ENCODE measurements at places on chromosomes 11 and 22.

- peak; percentile 16 for DNase-seq
These were observed 3.3 kb upstream of the RAG1 start for GRCh38 chr11:36564376-36565030.

- no peak for DNase-seq
These were observed 18.5 kb downstream of the COMMD9 start for GRCh38 chr11:36270701-36271100.

DNA sequence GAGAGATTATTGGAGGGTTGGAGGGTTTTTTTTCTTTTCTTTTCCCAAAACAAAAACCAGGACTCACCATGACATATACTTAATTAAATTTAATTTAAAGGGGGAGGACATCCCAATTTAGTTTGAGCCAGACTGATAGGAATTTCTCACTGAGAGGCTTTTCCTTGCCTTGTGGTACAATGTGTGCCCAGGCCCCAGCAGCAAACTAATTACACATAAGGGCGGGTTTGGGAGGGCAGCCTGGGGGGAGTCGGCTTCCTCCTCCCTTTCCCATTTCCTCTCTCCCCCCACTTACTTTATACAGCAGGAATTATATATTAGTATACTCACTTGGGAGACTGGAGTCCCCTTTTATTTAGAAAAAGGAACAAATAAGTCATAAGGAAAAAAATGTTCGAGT, 2.9 kb downstream of the TEAD1 start:
- no peak for DNase-seq

GRCh38 chr11:60348116-60348515, 21.1 kb downstream of the MS4A6E start:
- DNase-seq: no peak

GRCh38 chr11:33893711-33894397, 2.0 kb upstream of the LMO2 start:
- peak; percentile 46 for DNase-seq

DNA sequence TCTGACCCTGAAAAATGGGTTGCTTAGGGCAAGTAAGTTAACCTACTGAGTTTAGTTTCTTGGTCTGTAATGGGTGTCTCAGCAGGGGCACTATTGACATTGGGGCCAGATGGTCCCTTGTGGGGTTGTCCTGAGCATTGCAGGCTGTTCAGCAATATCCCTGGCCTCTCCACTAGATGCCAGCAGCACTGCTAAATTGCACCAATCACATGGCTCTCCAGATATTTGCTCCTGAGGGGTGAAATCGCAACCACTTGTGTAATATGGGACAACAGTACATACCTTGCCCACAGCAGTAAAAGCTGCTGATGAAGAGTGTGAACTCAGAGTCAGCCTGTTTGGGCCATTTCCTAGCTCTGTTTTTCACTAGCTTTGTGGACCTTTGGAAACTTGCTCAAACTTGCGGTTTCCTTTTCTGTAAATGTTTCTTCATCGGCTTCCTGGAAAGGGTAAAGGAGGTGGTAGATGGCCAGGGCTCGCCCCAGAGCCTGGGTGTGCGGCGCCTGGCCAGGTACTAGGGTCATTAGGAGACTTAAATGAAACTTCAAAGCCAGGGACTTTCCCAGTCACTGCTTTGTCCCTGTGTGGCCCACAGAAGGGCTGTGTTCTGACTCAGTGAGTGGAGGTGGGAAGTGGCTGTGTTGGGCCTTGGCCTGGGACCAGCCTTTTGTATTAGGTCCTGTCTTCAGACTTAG, 13.0 kb downstream of the NCF4 start:
- DNase-seq: no peak

- DNase-seq: no peak
These were observed 68.3 kb downstream of the PLEKHA7 start for GRCh38 chr11:16945671-16946469.

- no peak for DNase-seq
These were observed 72.1 kb downstream of the C22orf31 start for GRCh38 chr22:28989484-28989883.

- DNase-seq: no peak
These were observed 14.0 kb downstream of the MYEOV start for GRCh38 chr11:69307871-69308431.

DNA sequence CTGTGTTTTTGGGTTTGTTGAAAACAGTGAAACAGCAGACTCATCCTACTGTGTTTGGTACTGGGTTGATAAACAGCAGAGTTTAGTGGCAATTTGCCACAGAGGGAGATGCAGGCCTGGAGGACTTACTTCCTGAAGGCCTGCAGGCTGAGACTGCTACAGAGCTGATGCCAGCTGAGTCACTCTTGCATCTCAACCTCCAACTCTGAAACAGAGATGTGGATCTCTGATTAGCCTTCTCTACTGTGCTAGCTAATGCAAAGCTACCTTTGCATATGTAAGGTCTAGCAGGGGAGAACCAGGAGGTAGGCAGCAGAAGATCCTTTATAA, 14.3 kb downstream of the ATP5MG start:
- DNase-seq: no peak

GRCh38 chr11:62123669-62124185, at the start of gene INCENP:
INCENP (plus strand) TSS chr11:62124011; CDS start chr11:62128162, 4,151 bp downstream.
- DNase-seq: peak; percentile 93

GRCh38 chr22:44256085-44256484, 56.7 kb downstream of the SHISAL1 start:
- no peak for DNase-seq

GRCh38 chr11:34051349-34052035, at the start of gene CAPRIN1:
CAPRIN1 (plus strand) TSS chr11:34051731; CDS start chr11:34052421, 690 bp downstream.
- peak; percentile 65 for DNase-seq

GRCh38 chr11:75040167-75040770, 51.5 kb downstream of the NEU3 start:
- no peak for DNase-seq

GRCh38 chr11:24587635-24588034, 90.8 kb downstream of the LUZP2 start:
- DNase-seq: no peak

DNA sequence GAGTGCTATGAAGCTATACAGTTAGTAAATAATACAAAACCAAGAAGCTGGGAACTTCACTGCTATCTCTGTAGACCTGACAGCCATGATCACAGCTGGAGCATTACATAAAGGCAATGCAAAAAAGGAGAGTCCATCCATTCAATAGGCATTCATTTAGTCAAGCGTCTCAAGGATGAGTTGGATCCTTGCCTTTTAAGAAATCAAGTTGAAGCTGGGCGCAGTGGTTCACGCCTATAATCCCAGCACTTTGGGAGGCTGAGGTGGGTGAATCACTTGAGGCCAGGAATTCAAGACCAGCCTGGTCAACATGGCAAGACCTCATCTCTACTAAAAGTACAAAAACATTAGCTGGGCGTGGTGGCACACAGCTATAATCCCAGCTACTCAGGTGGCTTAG, 48.1 kb upstream of the ALKBH3 start:
- DNase-seq: no peak

DNA sequence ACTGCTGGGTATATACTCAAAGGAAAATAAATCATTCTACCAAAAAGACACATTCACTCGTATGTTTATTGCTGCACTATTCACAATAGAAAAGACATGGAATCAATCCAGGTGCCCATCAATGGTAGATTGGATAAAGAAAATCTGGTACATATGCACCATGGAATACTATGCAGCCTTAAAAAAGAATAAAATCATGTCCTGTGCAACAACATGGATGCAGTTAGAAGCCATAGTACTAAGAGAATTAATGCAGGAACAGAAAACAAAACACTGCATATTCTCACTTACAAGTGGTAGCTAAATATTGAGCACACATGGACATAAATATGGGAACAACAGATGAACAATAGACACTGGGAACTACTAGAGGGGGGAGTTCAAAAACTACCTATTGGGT, 96.3 kb downstream of the FAM76B start:
- DNase-seq: no peak

- no peak for DNase-seq
These were observed 34.4 kb upstream of the HEPHL1 start for GRCh38 chr11:93986716-93987115.

DNA sequence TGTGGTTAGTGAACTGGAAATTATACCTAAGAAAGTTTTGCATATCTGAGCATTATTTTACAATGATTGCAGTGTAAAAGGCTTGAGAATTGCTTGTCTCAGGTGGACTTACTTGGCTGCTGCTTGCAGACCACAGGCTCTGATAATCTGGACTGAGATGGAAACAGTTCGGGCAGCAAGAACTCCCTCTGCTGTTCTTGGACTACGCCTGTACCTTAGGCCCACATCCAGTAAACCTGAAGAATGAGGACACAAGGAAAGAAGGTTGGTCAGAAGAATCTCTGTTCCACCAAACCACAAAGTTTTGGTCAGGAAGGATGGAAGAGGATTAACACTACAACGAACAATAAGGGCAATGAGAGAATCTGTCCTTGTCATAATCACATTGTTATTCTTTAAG, 80.1 kb downstream of the C2CD3 start:
- DNase-seq: no peak

GRCh38 chr11:121443688-121444275, 8.3 kb upstream of the SORL1 start:
- DNase-seq: no peak

GRCh38 chr22:35657571-35658312, 9.5 kb downstream of the APOL6 start:
- DNase-seq: no peak

- no peak for DNase-seq
These were observed 28.1 kb downstream of the PPP6R3 start for GRCh38 chr11:68488623-68489022.

GRCh38 chr22:36267896-36268485, 15.1 kb downstream of the APOL1 start:
- DNase-seq: no peak

- peak; percentile 30 for DNase-seq
These were observed 1.1 kb upstream of the ABTB2 start for GRCh38 chr11:34358728-34359547.

GRCh38 chr22:32334660-32335365, 22.9 kb upstream of the RFPL3 start:
- DNase-seq: no peak

DNA sequence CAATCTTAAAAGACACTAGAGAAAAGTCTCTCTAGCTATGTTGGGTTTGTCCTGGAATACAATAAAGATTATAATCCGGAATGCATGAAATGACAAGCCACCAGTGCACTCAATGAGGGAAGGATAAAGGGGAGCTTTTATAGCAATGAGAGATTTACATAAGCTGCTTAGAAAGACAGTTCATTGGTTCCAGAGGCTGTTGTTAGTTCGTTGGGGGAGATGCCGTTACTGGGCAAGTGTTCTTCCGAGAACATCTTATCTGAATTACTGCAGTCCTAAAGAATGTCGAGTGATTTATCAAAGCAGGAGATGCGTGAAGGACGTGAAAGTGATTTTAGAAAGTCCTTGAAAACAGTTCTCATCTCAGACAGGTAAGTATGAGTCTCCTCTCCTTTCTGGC, 33.6 kb downstream of the SYN3 start:
- DNase-seq: no peak

- DNase-seq: no peak
These were observed 381.7 kb downstream of the DCDC1 start for GRCh38 chr11:30987819-30988218.

- DNase-seq: no peak
These were observed at the start of gene TPBGL for GRCh38 chr11:75240311-75241035. TPBGL (plus strand) TSS chr11:75240774; CDS start chr11:75241050, 276 bp downstream.

GRCh38 chr11:7451952-7452494, 33.3 kb upstream of the OLFML1 start:
- no peak for DNase-seq

DNA sequence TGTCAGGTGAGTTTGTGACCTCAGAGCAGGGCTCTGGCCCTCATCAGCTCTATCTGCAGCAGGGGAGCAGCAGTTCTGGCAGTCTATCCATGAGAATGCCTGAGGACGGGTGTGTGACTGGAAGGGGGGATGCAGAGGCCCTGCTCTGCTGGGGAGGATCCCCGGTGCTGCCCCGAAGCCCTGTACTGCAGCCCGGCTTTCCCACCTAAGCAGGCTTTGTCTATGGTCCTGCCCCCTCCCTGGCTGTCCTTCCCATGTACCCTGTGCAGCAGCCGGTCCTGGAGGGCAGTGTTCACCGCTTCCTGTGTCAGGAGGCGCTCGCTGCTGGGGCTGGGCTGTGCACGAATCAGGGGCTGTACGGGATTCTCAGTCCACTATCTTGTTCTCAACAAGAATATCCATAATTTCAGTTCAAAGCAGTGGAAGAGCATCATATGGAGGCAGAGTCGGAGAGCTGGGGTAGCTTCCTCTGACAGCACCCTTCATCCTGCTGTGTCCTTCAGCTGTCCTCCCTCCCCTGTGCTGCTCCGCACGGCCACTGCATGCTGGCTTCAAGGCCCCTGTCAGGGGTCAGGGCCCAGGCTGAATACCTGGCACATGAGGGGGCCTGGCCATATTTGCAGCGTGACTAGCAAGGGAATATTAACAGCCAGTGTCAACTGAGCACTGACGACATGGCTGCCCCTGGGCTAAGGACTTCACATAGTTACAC, 125.2 kb downstream of the CTTN start:
- no peak for DNase-seq

DNA sequence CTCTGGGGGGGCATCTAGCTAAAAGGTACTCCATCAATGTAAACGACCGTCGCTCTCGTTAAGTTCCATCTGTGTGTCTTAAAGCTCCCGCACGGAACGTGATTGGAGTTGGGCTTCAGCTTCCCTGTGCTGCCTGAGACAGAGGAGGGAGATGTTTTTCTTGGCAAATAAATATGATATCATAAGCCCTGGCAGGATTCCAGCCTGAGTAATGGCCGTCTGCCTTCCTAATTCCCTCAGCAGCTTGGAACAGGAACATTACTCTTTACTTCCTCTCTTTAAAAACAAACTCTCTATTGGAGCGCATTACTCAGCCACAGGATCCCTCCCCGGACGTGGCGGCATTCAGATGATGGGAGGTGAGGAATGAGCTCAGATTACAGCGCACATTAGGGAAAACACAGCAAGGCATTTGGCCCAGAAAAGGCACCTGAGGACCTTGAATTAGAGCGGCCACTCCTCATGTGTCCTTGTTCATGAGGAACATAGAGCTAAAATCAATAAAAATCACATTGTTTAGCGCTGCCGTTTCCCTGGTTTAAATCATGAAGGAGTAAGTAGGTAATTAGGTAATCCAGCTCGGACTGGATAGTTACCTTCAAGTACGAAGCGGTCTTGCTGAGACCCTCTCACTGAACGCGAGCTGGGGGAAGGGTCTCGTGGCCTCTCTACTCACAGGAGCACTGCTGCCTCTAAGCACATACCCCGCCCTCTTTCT, 230.4 kb downstream of the ST3GAL4 start:
- DNase-seq: no peak

DNA sequence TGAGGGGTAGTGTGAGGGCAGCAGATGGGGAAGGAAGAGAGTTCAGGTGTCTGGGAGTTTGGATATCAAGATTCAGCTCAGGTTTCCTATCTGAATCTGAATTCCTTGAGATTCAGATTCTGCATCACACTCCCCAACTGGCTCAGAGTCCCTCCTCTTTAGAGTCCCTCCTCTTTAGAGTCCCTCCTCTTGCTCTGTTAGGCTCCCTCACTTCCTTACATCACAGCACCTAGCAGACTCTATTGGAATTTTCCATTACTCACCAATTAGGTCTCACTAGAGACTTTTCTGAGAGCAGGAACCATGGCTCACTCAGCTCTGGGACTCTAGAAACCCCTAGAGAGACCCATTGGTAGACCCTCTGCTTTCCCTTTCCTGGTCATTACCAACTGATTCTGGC, 303.4 kb upstream of the SYN3 start:
- no peak for DNase-seq

Data from stimulated activated CD4-positive, alpha-beta T cell treated with anti-CD3 and anti-CD28 coated beads, Interleukin-1b, Interleukin-23, amount 100 ng/mL, for 24 hours (primary cell).